Pons (tissue), 1 donor: ENCODE measurements at places on chromosomes 2 and 18.

DNA sequence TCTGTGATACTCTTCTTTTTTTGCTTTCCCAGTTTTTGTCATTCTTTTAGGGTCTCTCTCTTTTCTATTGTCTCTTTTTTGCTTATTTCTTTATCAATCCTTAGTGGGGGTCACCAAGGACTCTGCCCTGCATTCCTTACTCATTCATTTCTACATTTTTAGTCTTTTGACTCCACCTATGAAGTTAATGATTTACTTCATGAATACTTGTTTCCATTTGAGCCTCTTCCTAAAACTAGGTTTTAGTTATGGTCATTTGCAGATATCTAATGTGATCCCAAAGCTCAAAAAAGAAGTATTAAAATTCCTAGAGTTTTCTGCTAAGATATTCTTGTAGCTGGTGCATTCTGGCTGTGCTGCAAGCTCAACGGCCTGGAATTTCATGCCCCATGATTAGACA lies 149.3 kb upstream of the AQP4 start:
- no peak for DNase-seq

GRCh38 chr2:193276069-193276468 lies 1081.3 kb upstream of the TMEFF2 start:
- no peak for DNase-seq

GRCh38 chr2:122886479-122887145 lies 1131.2 kb downstream of the TSN start:
- DNase-seq, result no peak

- no peak for DNase-seq
Measured at GRCh38 chr18:73638709-73639108, 508.9 kb downstream of the FBXO15 start.

DNA sequence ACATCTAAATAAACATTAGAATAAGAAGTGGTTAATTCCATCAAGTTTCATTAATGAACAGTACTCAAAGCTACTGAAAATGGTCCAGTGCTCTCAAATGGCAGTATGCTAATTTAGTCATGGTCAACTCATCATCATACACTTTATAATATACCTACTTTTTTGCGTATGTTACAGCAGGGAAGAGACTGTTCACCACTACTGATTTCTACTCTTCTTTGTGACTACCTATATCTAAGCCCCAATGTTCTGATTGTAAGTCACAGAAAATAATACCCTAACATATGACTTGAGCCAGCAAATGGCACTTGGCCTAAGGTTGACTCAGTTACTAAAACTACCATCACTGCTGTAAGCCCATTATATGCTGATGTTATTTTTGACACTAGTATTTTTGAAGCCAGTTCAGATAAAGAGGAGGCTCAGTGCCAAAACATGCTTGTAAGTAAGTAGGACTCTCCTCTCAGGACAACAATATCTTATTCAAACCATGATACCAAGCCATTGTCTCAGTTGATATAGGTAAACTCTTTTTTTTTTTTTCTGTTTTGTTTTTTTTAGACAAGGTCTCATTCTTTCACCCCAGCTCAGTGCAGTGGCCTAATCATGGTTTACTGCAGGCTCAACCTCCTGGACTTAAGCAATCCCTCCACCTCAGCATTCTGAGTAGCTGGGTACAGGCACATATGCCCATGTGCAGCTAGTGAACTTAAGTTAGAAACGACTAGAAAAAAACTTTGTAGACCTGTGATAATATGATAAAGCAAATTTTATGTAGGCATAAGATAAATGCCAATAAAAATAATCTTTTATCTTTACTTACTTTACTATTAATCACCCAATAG lies 266.9 kb downstream of the ZNF385B start:
- no peak for DNase-seq

DNA sequence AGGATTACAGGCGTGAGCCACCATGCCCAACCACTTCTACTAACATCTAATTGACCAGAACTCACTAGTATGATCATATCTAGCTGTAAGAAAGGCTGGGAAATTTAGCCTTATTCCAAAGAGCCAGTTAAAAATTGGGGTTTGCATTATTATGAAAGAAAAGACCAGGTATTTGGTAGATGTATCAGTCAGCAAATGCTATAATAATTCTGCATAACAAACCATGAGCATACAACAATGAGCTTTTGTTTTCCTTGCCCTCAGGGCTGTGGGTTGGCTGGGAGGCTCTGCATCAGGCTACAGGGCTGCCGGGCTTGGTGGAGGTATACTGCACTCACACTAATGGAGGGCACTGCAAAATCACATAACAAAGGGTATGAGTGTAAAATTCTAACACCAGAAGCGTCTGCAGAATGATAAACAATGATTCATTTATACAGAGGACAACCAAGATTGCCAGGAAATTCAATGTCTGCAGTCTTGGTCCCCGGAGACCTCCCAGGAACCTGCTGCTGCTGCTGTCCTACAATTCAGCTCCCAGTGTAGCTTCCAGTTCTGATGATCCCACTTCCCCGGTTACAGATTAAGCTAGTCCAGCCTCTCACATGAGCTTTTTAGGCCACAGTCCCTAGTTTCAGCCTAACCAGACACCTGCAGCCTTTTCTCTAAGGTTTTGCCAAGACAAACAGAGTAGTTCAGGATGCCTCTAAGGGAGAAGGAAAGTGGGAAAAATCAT lies 32.2 kb upstream of the ST3GAL5 start:
- DNase-seq, result peak; percentile 57

DNA sequence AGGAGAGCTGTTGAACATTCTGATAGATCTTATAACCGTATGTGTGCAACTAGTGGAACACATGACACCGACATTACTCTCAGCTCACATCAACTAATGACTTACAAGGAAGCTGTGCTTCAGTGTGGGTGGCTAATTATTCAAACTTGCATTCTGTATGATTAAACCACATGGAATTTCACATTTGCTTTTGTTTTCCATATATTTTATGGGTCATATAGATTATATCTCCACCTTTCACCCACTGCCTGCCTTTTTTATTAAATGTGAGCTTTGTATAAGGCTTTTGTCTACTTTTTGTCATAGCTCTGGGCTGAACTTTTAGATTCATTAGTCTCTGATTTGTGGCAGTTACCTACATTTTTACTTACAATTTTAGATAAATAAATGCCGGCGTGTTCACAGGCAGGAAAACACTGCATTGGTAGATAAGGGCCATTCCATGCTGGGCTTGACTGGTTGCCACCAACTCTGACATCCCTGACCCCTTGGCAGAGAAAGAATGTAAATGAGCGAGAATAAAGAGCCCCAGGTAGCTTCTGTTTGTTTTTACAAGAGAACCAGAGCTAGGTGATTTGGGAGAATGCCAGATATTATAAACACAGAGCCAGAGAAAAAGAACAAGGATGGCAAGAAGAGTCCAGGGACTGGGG lies 35.7 kb downstream of the LYPD6 start:
- DNase-seq, result no peak

GRCh38 chr2:70403267-70404053 lies 101.6 kb upstream of the FAM136A start:
- DNase-seq, result no peak

- DNase-seq, result no peak
Measured at GRCh38 chr2:99448556-99448955, 41.3 kb downstream of the REV1 start.

DNA sequence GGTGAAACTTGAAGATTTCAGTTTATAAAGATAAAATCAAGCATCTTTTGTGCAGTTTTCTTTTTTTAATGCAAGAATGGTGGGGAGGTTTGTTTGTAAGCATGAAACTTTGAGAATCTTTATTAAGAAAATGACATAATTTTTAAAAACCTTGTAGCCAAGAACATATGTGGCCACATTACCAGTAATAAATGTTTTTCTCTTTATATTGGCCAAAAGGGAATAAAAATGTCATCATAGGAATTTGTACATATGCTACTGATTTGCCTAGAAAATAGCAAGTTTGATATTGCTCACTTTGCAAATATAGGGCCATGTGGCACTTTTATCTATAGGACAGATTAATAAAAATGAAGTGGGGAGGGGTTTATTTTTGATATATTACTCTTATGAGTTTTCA lies 25.6 kb downstream of the METTL21A start:
- no peak for DNase-seq

DNA sequence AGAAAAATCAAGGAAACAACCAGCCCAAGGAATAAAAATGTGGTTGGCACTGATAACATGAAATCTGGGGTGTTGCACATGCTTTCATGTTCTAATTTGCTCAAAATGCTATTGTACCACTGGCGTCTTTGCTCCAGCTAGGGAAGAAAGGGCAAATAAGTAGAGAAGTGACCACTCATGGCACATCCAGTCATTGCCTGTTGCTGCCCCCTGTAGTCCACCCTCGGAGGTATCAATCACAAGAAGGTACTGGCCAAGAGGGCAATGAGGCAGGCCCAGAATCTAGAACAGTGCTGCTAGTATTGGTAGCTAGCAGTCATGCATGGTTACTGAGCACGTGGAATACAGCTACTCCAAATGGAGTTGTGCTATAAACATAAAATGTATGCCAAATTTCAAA lies 213.4 kb downstream of the CDCA7 start:
- DNase-seq, result no peak

DNA sequence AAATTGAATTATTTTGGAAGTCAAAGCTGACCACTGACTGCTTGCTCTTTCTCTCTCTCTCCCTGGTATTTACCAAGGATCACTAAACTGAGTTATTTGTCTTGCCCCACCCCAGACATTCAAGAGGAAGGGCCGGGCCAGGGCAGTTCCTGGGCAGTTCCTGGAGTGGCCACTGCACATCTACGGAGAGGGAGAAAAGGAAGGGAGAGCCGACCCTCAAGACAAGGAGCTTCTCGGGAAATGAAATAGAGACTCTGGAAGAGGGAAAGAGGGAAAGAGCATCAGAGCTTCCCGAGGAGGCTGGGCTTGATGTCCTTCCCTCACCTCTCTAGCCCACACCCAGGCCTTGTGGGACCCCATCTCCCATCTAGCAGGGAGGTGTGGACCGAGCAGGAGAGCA lies 83.1 kb downstream of the SEPTIN10 start:
- DNase-seq, result no peak

DNA sequence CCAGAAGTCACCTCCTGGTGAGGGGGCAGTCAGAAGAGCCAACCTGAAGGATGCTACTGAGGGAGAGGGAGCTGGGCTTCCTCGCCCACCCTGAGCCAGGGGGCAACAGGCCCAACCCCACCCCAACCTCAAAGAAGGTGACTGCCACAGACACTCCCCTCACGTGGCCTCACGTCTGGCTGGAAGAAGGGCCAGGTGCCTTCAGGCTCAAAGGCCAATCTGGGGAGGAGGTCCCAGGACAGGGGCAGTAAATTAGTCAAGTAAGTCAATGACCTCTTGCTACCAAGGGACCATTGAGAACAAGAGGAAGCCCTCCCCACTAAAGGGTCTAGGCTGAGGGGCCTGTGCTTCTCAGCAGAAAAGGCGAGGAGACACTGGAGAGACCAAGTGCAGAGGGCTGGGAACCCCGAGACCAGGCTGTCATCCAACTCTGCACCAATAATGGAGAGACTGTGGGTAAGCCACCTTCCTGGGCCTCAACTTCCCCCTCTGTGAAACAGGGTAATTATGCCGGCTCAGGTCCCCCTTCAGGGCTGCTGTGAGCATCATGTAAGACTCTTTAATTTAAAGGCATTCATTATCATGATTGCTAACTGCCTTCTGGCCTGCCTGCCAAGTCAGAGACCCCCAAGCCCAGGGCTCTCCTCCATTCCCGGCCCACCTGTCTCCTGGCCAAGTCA lies 20.2 kb upstream of the TNS1 start:
- DNase-seq, result no peak

DNA sequence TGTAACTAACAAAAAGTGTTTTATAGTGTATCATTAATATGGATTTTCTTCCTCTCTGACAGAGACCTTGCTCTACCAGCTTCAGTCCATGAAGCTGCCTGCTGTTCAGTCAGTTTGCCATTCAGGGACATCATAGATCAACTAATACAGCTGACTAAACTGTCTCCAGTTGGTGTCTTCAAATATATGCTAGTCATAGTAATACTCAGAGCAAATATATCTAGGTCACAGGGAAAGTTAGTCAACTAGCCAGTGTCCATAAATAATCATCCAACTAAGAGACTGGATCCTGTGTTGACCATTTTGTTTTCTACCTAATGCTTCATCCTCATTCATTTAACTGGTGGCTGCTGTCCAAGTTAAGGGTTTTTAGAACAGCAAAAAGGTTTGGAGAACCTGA lies 38.2 kb upstream of the LRPPRC start:
- no peak for DNase-seq

GRCh38 chr2:219281588-219281987 lies 2.4 kb downstream of the DNAJB2 start:
- DNase-seq, result no peak

DNA sequence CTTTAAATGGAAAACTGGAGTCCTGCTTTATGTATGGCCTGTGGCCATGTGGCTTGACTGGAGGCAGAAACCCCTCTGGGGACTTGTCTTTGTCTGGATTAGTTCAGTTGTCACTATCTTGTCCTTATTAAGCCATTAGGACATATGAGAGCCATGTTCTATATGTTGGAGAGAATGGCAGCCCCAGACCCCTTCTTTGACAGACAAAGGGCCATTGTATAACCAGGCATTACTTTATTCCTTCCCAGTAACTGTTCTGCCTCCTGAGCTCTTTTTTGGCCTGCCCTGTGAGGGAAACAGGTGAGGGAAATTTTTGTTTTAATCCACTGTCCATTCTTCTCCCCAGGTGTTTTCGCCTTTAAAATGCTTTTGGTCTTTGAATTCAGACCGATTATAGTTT lies 43.3 kb downstream of the FSHR start:
- DNase-seq, result no peak

GRCh38 chr18:77617694-77618093 lies 368.0 kb downstream of the GALR1 start:
- DNase-seq, result no peak

DNA sequence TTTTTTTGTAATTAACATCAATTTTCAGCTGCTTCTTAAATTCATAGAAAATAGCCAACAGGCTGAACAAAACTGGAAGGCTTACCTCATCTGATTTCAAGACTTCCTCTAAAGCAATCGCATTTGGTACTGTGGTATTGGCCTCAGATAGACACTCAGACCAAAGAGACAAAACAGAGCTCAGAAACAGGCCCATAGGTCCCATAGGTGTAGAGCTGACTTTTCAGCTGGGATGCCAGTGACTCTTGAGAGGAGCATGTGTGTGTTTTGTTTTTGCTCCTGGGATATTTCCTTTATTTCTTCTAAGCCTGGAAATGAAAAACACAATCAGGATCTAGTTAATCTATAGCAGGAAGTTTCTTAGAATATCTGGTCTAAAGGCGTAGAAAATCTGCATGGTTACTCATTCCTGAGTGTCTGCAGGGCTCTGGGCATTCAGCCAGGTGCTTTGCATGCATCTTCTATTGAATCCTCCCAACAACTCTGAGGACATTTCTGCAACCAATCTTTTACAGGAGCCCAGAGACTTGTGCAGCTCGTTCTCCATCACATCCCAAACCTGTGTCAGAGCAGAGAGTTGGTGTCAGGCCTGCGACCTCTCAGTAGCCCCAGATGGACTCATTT lies 190.8 kb downstream of the RTP5 start:
- no peak for DNase-seq

- no peak for DNase-seq
Measured at GRCh38 chr2:127683757-127684156, 8.4 kb upstream of the LIMS2 start.
